GM20000 (cell line): ENCODE measurements at places on chromosomes 5 and 9.

DNA sequence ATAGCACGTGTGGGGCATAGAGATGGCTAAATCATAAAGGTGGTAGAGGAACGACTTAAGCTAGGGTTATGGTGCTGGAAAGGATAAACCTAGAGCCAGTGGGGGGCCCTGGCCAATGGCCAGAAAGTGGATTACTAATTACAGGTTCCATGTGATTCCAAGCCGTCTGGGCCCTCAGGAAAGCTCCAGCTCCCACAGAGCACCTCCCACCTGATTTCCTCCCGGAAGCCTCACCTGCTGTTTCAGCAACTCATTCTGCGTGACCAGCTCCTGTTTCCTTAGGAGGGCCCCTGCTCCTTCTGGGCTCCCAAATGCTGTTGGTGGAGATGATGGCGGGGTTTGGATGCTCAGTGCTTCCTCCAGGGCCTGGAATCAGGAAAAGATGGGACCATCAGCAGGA is 16.2 kb downstream of the GPX3 start:
- no peak for DNase-seq

- DNase-seq = no peak
Observed at GRCh38 chr5:138648841-138649240, 73.6 kb upstream of the HSPA9 start.

DNA sequence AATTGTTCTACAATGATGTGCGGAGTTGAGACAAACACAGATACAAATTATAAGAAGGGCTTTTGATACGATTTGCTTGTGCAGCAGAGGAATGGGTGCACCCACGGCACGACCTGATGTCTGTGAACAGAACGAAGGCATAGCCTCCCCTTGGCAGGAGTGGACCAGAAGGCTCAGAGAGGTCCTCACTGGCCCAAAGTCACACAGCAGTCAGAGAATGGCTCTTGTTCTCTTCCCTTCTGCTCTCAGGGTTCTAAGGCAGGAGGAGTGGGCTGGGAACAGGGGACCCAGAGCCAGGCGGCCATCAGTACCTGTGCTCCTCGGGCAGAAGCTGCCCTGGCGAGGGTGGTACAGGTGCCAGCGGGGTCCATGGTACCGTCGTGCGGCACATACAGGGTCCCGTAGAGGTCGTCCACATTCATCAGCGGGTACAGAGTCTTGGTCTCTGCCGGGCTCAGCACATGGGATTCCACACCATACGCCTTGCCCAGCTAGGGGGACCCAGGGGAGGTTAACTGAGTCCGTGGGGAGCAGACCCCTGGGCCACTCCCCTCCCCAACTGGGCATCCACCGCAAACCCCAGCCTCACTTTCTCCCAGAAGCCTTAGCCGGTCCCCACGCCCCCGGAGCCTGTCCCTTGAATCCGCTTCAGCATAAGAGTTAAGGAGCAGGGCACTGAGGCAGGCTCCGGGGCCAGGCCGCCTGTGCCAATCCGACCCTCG is 7.0 kb downstream of the SARDH start:
- no peak for DNase-seq

- peak; percentile 24 for DNase-seq
Observed at GRCh38 chr9:37293664-37294524, 128.6 kb upstream of the GRHPR start.

DNA sequence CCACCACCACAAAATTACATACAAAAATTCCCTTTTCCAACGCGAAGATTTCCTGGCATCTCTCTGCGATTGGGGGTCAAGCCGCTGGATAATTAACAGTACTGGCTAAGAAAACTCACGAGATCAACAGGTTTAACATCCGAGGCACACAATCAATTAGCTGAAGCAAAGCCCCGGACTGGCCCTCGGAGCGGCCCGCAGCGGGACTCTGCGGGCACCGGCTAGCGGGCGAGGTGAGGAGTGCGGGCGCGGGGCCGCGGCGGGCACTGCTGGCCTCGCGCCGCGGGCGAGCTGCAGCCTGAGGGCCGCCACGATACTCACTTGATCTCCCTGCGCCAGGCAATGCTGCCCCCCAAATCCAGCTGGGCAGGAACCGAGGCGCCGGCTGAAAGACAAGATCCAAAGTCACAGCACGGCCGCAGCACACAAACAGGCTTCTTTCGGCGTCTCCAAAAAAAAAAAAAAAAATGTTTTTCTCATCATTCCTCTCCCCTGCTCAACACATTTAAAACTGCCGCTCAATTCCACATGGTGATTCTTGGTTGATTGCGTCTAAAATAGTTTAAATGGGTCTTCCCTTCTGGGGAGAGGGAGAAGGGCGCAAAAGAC is 210.2 kb downstream of the MEF2C start:
- DNase-seq = no peak

DNA sequence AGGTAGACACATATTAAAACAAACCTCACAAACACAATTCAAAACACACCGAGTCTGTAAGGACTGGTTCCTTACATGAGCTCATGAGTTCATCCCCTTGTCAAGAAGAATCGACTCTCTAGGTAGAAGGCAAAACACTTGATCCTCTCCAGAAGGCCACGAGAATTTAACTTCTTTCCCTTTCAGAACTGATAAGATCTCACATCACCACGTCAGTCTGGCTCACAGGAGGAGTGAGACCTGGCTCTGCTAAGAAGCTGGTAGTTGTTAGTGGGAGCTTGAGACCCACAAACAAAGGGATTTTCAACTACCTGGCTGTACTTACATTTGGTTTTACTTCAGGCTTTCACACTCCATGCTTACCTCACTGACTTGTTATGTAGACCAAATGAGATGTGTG is 459.2 kb downstream of the ARHGEF28 start:
- DNase-seq = no peak

DNA sequence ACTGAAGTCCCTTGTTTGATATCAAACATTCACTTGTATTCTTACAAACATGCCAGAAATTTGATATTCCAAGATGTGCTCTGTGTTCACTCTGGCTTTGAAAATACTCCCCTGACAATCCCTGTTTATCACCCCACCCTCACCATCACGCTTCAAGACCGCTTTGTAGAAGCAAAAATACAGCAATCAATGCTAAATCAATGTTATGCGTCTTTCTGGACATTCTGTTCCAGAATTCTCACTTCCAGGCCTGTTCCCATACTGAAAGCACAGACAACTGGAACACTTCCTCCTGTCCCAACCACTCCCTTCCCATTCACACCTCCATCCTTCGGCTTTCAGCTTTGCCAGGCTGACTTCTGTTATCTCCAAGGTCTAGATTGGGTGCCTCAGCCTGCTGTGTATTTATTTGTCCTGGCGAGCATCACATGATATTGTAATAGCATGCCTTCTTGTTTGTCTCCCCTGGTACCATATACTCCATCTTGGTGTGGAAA is 72.8 kb downstream of the SNCAIP start:
- DNase-seq = no peak

- DNase-seq = peak; percentile 25
Observed at GRCh38 chr9:104682642-104683041, 11.7 kb upstream of the OR13D1 start.

GRCh38 chr9:128127990-128128835 is 684 bp upstream of the PTGES2 start:
- peak; percentile 92 for DNase-seq

DNA sequence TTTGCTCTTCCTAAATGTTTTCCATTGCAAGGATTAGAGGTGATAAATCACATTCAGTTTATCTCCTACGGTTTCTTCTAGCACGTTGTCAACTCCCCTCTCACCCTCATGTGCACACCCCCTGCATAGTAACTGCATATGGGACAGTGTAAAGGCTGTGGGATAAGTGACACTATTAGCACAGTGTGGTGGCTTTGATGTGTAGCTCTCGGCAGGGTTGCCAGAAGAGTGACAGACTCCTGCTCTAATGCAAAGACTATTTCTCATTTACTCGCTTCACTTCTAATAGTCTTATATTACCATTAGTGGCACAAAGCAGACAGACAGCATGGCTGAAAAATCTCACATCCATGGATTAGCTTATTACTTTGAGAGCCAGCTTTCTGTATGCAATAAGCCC is 454.6 kb downstream of the CETN3 start:
- DNase-seq = no peak

- no peak for DNase-seq
Observed at GRCh38 chr9:107141967-107142366, 141.1 kb upstream of the RAD23B start.

DNA sequence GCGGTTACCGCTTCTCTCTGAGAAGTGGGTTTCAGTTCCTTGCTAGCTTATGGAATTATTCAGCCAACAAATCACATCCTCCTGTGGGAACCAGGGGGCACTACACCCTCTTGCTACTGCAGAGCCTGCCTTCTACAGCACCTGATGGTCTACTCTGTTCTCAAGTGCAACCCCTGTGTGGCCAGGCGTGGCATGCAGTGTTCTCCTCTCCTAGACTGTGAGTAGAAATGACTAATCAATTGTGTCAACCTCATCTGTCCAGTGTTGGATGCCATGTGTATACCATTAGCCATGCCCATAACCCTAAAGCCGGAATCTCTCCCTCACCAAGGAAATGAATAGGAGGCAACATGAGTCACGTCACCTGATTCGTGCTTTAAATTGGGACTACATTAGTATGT is 117.2 kb upstream of the LIFR start:
- DNase-seq = no peak

GRCh38 chr5:92849756-92850155 is 731.3 kb downstream of the NR2F1-AS1 start:
- no peak for DNase-seq

- DNase-seq = no peak
Observed at GRCh38 chr5:29277642-29278041, 1915.8 kb upstream of the CDH6 start.

DNA sequence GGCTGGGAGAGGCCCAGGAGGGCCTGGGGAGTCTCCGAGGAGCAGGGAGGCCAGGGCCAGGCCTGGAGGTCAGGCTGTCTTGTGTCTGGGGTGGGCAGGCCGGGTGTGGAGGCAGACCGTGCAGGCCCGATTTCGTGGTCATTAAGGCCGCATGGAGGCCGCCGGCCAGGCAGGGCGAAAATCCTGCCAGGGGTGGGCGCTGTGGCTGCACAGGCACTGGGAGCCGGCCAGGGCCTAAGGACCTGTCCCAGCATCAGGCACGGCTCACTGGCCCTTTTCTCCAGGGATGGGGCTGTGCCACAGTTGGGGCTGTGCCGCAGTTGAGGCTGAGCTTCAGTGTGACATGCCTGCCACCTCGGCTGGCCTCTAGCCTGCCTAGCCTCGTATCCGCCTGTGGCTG is 35.9 kb downstream of the ASS1 start:
- no peak for DNase-seq

DNA sequence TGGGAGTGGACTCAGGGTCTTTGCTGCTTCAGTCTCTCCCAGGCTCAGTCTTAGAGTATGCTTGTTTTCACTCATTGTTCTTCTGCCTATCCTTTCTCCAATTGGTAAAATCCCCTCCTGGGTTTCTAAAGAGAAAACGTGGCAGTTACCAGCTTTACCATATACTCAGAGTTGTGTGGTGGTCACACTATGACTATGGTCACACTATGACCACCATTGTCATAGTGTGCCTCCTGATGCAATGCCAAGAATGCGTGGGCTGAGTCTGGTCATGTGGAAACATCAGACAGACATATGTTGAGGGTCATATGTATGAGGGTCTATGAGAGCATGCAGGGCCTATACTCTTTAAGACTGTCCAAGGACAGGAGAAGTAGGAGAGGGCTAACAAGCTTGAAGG is 326.5 kb upstream of the PRR16 start:
- no peak for DNase-seq

GRCh38 chr5:175281714-175282113 is 162.3 kb downstream of the DRD1 start:
- no peak for DNase-seq

DNA sequence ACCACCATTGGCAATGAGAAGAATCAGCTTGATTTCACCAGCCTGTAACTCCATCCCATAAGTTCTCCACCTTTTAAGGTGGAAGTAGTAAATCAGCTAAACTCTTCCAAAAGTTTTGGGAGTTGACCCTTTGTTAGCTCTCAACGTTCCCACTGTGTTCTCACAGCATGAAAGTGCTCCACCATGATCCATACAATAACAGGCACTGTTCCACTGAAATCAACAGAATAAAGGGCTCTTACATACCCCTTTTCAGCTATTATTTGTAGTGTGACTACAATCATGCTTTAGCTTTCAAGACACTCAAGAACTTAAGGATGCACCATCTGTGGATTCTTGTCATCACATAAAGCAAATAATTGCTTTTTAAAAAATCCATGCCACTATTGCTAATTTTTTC is 81.6 kb downstream of the PPP2R2B start:
- no peak for DNase-seq

DNA sequence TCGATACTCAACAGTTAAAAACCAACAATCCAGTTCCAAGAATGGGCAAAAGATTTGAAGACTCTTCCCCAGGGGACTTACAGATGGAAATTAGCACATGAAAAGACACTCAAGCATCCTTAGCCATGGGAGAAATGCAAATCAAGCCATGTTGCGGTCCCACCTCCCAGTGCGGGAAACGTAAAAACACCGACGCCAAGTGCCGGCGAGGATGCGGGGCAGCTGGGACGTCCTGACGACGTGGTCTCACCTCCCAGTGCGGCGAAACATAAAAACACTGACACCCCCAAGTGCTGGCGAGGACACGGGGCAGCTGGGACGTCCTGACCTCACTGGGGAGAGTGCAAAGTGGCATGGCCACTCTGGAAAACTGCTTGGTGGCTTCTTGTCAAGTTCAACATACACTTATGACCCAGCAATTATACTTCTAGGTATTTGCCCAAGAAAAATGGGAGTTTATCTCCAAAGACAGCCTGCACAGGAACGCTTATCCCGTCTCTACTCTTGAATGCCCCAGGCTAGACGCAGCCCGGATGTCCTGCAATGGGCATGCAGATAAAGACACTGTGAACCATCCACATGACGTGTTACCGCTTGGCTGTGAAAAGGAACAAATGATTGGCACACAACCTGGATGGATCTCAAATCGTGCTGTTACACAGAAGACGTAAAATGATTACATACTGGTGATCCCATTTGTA is 60.1 kb upstream of the UBAC1 start:
- no peak for DNase-seq

- no peak for DNase-seq
Observed at GRCh38 chr9:73026375-73026774, 73.5 kb upstream of the ALDH1A1 start.

DNA sequence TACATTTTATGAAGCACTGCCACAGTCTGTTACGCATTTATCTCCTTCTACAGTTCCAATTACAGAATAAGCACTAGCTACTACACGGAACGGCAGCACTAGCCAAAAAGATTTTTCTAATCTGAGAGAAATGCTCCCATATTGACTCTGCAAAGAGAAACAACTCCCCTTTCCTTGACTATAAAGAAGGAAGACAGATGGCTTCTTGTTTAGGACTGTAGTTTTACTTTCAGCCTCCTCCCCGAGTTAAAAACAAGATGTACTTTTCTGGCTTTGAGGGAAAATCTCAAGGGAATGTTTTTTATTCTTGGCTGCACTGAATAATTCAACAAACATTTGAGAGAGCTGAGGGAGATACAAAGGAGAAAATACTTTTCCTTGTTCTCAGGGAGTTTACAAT is 1.9 kb upstream of the SLC44A1 start:
- no peak for DNase-seq

DNA sequence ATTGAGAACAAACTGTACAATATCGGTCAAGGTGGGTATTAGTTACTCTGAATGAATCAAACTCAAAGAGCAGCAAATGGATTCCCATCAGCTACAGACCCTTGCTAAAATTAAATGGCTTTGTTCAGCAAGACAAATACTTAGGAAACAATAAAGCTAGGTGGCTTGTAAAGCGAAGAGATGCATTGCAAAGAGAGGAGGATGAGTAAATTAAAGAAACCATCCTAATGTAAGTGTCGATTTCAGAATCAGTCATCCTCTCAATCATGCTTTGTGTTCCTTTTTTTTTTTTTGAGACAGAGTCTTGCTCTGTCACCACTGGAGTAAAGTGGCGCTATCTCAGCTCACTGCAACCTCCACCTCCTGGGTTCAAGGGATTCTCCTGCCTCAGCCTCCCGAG is 359.2 kb upstream of the ZNF462 start:
- peak; percentile 29 for DNase-seq
